CD4-positive, alpha-beta T cell treated with Interleukin-21 for 1 hour (primary cell): ENCODE measurements at places on chromosomes 2 and 18.
A peak's percentile ranks its signal among the peaks of the same experiment; 100 is the strongest.

DNA sequence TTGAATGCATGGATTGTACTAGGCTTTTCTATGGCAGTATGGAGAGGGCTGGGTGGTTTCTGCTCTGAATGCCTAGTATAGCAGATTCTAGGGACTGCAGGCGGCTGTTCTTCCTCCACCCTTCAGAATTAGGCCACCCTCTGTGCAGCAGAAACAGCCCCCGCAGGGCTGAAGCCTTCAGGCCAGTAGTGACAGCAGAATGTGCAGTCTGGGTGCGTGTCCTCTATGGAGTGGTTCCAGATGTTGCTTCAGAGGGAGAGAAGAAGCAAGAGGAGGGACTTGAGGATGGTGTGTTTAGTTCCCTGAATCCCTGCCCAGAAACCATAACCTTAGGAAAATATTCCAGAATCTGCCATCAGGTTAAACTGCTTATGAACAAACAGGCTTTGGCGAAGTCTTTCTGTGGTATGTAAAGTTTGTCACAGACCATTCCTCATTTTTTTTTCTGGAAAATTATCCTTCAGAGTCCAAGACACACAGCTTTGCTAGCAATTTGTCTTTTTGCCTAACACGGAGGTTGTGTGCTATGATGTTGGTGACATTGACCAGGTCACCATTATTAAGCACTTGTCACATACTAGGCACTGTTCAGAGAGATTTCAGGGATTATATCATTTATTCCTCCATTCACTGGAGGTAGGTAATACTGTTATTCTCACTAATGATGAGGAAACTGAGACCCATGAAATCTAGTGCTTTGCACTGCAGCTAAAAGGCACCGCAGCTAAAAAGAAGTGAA, 21.1 kb downstream of the CASP10 start:
- DNase-seq: no peak

GRCh38 chr2:43123981-43124686, 102.3 kb downstream of the ZFP36L2 start:
- no peak for DNase-seq

GRCh38 chr18:57431002-57431382, 4.2 kb upstream of the ONECUT2 start:
- no peak for DNase-seq

- DNase-seq: no peak
Observed at GRCh38 chr2:88845772-88846661, 154.5 kb downstream of the RPIA start.

GRCh38 chr2:216740557-216741222, 45.3 kb upstream of the IGFBP5 start:
- no peak for DNase-seq

DNA sequence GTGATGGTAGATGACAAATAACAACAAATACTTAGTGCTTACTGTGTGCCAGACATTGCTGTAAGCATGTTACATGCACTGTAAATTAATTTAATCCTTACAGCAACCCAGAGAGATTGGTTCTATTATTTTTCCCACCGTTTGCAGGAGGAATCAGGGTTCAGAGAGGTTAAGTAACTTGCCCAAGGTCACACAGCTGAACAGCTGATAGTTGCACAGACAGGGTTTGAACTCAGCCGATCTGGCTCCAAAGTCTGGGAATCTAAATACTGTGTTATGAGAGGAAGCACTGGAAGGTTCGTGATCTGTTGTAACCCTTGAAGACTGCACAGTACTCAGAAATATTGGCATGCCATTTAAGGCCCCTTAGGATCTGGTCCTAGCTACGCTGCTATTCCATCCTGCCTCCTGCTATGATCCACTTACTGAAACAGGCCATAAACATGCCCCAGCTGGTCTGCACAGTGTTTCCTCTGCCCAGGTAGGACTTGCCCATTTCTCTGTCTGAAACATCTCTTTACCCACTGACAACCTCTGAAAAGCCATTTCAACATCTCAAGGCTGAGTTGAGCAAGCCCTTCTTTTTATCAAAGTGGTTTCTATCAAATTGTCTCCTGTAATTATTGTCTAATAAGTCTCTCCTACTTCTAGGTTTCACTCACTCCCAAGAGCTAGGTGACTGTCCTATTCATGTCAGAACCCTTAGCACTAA, 40.4 kb upstream of the MRPL33 start:
- DNase-seq: no peak

- no peak for DNase-seq
Observed at GRCh38 chr2:41182961-41183360, 731.1 kb upstream of the SLC8A1 start.

DNA sequence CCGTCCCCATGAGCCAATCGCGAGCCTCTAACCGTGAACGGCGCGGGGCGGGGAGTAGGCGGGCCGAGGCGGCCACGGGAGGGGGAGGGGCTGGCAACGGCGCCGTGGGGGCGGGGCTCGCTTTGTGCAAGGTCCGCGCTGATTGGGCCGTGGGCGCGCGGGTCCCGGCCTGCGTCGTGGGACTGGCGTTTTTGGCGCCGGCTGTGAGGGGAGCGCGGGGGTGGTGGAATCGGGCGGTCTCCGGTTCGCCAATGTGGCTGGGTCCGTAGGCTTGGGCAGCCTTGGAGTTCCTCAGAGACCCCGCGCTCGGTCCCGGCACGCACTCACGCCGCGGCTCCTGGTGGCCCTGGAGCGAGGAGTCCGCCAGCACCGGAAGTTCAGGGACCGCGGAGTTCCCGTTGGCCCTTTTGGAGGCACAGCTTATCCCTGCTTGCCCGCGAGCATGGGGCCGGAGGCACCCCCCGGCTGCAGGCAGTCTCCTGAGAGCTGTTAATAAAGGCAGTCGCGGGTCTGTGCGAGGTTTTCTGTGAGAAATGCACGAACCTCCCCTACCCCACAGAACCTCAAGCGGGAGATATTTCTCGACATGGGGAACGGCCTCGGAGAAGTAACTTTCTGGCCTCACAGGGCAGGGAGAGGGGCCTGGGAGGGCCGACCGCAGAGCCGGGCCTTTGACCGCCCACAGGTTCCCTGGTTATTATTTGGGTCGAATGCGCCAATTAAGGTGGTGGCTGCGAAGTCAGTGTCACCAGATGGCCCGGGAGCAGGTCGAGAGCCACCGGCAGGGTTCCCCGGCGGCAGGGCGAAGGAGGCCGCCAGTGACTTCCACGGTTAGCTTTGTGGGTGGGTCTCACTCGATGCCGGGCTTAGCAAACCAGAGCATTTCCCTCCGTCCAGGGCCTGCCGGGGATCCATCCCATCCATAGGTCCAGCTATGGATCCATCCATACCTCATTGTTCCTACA, 574 bp upstream of the NCL start:
- DNase-seq: peak; percentile 98

- no peak for DNase-seq
Observed at GRCh38 chr2:232104076-232104646, 142.6 kb downstream of the DIS3L2 start.

- peak; percentile 8 for DNase-seq
Observed at GRCh38 chr18:48541026-48541746, 2.4 kb downstream of the CTIF start.

DNA sequence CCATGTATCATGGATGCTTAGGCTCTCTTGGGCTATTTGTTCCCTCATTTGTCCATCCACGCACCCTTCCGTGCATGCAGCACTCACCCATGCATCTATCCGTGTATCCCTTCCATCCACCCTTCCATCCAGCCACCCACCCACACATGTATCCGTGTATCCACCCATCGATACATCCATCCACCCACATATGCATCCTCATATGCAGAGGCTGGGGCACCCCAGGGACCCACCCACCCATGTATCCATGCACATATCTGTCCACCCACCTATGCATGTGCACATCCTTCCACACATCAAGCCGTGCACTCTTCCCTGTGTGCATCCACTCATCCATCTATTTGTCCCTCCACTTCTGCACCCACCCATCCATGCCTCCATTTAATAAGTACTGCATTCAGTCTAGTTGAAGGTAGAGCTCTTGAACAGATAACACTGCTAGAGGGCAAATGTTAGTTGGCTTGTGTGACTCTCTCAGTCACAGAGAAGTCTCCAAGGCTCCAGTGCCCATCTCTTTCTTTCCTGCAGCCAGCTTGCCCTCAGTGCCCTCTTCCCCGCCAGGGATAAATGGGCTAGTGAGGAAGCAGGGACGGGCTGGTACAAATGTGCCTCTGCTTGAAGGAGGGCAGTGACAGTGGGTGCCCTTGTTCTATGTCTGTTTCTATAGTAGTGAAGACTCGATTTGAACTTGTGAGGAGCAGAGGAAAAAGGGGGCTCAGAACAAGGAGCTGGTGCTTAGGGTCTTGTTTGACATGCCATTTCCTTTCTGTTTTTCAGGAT, 61.5 kb downstream of the EMILIN2 start:
- no peak for DNase-seq
